Stimulated activated CD4-positive, alpha-beta T cell treated with anti-CD3 and anti-CD28 coated beads, TNF-alpha, amount 100 ng/mL, for 24 hours (primary cell): ENCODE measurements at places on chromosomes 11 and 22.

DNA sequence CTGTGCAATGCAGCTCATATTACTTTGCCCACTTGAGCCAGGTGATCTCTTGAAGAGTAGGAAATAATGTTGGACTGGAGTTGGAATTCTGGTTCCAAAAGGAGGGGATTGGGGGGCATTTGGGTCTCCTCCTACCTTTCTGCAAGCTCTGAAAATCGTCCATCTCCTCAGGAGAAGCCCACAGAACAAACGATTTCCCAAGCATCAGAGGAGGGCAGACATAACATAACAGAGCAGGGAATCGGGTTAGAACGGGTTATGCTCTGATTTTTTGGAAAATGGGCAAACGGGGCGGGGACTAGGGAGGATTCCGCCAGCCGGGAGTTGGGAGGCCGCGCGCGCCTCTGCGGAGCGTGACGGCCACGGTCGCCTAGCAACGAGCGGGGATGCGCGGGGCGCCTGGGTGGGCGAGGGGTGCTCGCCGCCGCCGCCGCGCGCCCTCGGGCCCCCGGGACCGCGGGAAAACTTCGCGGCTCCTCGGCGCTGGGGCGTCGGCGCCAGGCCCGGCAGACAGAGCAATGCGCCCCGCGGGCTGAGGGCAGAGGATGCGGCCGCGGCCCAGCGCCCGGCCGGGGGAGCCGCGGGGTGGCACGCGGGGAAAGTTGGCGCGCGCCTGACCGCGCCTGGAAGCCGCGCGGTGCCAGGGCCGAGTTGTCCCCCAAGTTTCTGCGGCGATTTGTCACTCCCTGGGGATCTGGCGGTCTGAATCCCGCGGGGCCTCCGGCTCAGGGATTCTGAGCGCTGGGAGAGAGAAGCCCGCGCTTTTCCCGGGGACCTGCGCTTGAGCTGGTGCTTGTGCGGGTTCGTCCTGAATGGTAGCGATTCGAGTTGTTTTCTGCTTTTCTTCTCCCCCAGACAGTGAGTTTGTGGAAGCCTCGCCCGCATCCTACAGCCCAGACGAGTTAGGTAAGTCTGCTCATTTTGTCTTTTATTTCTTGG is 27.8 kb upstream of the AMOTL1 start:
- no peak for DNase-seq

GRCh38 chr11:81197396-81197795 is 1536.3 kb downstream of the FAM181B start:
- no peak for DNase-seq

DNA sequence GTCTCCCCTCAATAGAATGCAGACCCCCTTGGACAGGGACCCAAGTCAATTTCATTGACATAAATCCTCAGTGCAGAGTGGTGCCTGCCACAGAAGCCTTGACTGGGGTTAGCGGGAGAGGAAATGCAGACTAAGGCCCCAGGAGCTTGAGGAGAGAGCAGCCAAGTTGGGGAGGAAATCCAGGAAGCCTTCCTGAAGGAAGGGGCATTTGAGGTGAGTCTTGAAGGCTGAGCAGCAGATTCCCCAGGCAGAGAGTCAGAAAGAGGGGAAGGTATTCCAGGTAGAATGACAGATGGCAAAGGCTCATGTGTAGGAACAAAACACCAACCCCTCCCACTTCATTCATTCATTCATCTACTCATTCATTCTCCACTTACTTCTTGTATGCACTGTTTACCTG is 10.3 kb downstream of the MYEOV start:
- no peak for DNase-seq

- DNase-seq: no peak
Measured at GRCh38 chr22:44047891-44048301, 23.8 kb downstream of the PARVB start.

DNA sequence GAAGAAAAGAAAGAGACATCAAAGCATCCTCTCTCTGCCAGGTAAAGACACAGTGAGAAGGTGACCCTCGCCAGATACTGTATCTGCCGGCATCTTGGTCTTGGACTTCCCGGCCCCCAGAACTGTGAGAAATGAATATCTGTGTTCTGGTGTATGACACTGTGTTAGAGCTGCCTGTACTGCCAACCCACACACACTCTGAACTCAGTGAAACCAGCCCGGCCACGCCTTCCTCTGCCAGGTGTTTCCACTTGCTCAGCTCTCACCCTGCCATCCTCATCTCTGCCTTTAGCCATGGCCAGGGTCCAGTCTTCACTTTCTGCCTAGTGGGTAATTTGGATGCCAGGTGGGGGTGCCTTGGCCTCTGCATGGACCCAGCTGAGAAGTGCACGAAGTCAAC is 24.0 kb downstream of the CBX7 start:
- no peak for DNase-seq

GRCh38 chr11:37598381-37598780 is 1000.3 kb upstream of the RAG2 start:
- DNase-seq: no peak

GRCh38 chr11:16856022-16856471 is 117.6 kb downstream of the C11orf58 start:
- no peak for DNase-seq

DNA sequence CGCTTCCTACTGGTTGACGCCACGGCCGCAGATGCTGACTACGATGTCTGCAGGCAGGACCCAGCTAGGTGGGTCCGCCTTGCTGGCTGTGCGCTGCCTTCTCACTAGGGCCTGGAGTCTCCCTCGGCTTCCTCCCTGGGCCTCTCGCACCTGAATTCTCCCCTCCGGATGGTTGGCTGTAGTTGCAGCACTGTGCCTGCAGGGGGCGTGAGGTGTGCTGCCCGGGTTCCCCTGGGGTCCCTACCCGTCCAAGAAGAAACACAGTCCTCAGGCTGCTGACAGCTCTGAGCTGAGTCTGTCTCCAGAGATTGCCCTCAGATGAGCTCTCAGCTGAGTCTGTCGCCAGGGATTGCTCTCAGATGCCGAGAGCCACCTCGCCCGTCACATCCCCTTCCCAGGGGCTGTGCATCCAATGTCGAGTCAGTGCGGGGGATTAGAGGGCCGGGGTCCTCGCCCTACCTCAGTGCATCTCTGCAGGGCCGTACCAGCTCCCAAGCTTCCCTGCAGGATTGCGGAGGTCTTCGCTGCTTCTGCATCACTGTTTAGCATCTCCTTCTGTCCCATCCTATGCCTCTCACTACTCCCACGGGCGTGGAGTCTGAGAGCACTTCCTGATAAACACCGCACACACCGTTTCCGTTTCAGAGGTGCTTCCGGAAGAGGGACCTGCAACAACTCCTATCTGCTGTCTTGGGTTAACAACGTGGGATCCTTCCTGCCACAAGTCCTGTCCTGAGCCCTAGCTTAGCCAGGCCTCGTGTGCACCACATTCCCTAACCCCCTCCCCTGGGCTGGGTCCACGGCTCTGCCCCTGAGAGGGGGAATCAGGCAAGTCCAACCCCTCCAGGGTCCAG is 196.9 kb downstream of the CSNK2A3 start:
- DNase-seq: no peak

- no peak for DNase-seq
Measured at GRCh38 chr11:20909995-20910726, 240.8 kb downstream of the NELL1 start.

DNA sequence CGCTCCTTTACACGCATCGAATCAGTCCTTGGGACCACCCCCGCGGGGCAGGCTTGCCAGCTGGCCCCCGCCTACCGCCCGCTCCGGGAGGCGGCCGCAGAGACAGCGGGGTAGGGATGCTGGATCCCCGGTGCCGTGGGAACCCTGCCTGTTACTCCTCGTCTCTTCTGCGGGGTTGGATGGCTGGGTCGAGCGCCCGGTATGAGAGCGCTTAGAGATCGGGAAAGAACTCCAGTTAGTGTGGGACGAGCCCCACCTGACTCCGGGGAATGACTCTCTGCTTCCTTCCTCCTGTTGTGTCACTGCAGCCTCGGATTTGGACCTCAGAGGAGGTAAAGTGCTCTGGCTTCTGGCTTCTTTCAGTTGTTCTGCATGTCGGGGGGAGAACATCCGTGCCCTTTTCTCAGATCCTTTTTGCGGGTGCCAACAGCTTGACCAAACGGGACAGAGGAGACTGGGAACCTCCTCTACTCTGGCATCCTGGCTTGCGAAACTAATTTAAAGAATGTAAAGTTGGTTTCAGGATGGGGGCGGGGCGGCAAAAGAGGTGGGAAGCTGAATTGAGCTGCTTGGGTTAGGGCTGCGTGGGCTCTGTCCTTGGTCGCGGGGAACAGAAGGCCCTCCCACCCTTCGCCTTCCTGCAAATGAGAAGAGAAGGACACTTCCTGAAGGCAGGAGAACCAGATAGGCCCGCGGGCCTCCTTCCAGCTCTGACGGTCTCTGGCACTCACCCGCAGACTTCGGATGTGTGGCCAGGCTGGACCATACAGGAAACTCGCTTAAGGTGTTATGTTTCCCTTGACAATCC is 938 bp downstream of the LAYN start:
- DNase-seq: no peak

GRCh38 chr11:32266601-32267000 is 168.7 kb downstream of the WT1 start:
- no peak for DNase-seq

DNA sequence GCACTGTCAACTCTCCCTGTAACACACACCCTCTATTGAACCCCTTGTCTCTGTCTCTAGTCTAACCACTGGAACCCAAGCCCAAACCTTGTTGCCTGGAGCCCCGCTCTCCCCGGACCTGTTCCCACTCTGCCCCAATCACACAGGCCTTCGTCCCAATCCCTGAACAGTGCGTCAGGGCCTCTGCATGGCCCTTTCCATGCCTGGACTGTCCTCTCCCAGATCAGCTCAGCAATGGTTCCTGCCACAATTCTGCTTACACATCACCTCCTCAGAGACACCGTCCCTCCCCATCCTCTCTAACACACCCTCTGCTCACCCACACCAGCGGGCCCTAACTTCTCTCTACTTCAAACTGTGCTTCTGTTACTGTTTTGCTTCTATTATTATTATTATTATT is 1.5 kb downstream of the TREH start:
- no peak for DNase-seq

GRCh38 chr22:42931421-42932196 is 74.5 kb upstream of the ARFGAP3 start:
- DNase-seq: no peak

GRCh38 chr11:20388096-20389055 is 860 bp downstream of the PRMT3 start:
- no peak for DNase-seq

DNA sequence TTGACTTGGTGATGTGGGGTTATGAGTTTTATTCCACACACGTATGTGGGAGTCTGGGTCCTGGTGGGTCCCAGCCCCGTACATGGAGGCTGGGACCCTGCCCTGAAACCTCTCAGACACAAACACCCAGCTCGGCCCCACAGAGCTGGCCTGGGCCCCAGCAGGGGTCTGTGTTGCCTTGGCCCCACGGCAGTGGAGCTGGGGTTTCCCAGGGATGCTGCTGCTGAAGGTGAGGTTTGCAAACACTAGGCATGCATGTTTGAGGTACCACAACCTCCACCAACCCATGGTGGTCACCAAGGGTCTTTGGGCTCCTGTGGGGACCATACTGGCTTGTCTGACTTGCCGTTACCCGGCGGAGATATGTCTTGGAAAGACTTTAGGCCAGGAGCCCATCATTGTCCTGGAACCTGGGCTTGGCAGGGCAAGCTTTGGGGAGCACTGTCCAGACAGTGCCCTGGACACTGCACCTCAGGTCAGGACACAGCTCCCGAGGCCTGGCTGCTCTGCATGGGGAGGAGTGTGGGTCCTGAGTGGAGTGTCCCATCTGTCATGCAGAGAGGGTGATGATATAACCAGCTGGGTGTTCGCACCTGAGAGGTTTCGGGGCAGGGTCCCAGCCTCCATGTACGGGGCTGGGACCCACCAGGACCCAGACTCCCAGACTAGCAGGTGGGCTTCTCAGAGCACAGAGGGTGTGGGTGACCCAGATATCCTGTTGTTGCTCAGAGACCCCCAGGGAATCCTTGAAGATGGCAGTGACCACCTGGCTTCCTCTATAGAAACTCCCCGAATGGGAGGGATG is 63.3 kb downstream of the KCNQ1 start:
- no peak for DNase-seq

GRCh38 chr22:20863366-20863765 is 4.6 kb downstream of the SNAP29 start:
- DNase-seq: no peak

DNA sequence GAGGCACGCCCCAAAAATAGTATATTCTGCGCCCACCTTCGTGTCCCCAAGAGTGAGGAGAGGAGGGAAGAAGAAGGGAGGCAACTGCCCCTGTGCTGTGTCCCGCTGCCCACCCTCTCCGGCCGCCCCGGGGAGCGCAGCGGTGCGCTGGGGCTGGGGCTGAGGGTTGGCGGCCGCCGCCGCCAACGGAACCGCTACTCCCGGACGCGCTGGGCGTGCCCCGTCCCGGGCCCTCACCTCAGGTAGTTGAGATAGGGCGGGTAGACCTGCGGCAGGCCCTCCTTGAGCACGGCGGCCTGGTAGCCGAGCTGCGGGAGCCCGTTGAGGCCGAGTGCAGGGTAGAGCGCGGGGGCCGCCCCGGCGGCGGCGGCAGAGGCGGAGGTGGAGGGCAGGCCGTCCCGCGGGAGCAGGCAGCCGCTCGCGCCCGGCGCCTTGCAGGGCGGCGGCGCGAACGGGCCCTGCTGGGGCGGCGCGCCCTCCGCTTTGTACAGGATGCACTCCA is 2.4 kb downstream of the PGR start:
- DNase-seq: no peak

DNA sequence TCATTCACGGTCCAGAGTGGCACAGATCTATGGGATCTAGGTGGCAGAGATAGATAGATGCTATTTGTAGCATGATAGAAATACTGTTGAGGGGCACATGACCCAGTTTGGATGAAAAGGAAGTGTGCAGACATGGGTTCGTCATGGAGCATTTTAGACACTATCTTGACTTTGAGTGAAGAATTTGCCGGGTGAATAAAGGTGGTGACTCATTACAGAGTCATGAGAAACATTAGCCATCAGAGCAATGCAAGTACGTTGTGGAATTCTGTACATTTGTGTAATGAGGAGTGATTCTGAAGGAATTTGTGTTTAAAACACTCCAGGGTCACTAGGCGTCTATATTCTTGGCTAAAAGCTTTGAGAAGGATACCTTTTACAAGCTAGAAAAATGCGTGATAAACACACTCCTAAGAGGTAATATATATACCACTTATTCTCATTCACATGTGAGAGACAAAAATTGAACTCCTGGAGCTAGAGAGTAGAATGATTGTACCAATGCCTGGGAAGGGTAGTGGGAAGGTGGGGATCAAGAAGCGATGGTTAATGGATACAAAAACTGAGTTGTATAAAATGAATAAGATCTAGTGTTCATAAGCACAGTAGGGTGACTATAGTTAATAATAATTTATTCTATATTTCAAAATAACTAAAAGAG is 593.7 kb upstream of the LUZP2 start:
- no peak for DNase-seq

GRCh38 chr22:26904483-26904882 is 247.1 kb downstream of the MIAT start:
- no peak for DNase-seq

- no peak for DNase-seq
Measured at GRCh38 chr11:44096360-44097185, 1.1 kb downstream of the EXT2 start.

- no peak for DNase-seq
Measured at GRCh38 chr11:74581954-74582547, 10.3 kb upstream of the POLD3 start.

- no peak for DNase-seq
Measured at GRCh38 chr11:102473543-102473942, 21.0 kb upstream of the TMEM123 start.
